Breast epithelium (tissue), 4 donors: ENCODE measurements at places on chromosomes 7 and 10. TPM values are rescaled to one million over a fixed set of nuclear protein-coding genes. Genes with fewer than 3 reads are reported as not detected.

Gene GBF1
- 25.9 TPM for total RNA-seq

- no peak for DNase-seq
Observed at GRCh38 chr7:10015687-10016086, 958.0 kb upstream of the PHF14 start.

Gene WAPL
- total RNA-seq: 49.5 TPM

Gene RBP4
- total RNA-seq: 111 TPM

Gene SH2D4B
- 0.16 TPM for total RNA-seq

- DNase-seq: no peak
Observed at GRCh38 chr7:159272739-159273138, 128.1 kb upstream of the VIPR2 start.

Gene ASB10
- not detected for total RNA-seq

Gene TRIM50
- not detected for total RNA-seq

DNA sequence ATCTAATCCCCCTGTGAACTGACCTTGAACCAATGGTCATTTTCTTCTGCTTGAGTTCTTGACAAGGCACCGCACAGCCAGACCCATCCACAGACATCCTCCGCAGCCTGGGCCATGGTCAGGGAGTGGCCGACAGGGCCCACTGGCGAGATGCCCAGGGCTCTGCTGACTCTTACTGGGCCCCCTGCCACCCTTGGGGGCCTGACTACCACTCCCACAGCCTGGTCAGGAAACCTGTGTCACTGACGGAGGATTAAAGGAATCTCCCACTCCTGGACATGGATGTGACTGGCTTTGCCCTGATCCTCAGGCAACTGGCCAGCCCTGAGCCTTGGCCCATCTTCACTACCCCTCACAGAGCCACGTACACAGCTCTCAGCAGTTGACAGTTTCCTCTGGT lies 50.4 kb upstream of the ENO4 start:
- no peak for DNase-seq
